ENCODE measurements at places on chromosomes 1 and 21.

GRCh38 chr1:193355178-193355577, 168.8 kb upstream of the B3GALT2 start:
- DNase-seq = no peak

- no peak for DNase-seq
These were observed 140.5 kb downstream of the IFI44 start for GRCh38 chr1:78790174-78790573.

GRCh38 chr21:42227909-42228708, 9.2 kb downstream of the ABCG1 start:
- DNase-seq = peak; percentile 89

DNA sequence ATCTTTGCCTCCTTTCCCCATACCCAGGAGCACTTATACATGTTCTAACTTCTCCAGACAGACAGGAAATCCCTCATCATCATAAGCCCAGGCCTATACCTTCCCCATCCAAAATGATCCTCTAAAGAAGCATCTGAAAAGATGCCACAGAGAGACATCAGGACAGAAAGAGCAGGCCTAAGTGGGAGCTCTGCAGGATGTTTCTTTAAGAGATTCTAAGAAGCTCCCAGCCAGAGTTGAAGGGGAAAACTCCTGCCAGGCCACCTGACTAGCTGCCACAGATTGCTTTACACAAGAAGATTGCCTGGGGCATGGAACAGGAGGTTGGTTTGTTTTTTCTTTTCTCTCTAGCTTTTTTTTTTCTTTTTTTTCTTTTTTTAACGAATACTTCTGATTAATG, 275.8 kb downstream of the VAV3 start:
- DNase-seq = no peak

GRCh38 chr1:43405219-43405875, 15.6 kb downstream of the SZT2 start:
- DNase-seq = no peak

- no peak for DNase-seq
These were observed 28.6 kb downstream of the UCK2 start for GRCh38 chr1:165856021-165856420.

GRCh38 chr1:15206418-15207030, 40.5 kb upstream of the FHAD1 start:
- DNase-seq = no peak

- DNase-seq = no peak
These were observed 14.1 kb downstream of the TMEM53 start for GRCh38 chr1:44660176-44660575.

- DNase-seq = no peak
These were observed 99.2 kb upstream of the KCNK2 start for GRCh38 chr1:214983126-214983869.

DNA sequence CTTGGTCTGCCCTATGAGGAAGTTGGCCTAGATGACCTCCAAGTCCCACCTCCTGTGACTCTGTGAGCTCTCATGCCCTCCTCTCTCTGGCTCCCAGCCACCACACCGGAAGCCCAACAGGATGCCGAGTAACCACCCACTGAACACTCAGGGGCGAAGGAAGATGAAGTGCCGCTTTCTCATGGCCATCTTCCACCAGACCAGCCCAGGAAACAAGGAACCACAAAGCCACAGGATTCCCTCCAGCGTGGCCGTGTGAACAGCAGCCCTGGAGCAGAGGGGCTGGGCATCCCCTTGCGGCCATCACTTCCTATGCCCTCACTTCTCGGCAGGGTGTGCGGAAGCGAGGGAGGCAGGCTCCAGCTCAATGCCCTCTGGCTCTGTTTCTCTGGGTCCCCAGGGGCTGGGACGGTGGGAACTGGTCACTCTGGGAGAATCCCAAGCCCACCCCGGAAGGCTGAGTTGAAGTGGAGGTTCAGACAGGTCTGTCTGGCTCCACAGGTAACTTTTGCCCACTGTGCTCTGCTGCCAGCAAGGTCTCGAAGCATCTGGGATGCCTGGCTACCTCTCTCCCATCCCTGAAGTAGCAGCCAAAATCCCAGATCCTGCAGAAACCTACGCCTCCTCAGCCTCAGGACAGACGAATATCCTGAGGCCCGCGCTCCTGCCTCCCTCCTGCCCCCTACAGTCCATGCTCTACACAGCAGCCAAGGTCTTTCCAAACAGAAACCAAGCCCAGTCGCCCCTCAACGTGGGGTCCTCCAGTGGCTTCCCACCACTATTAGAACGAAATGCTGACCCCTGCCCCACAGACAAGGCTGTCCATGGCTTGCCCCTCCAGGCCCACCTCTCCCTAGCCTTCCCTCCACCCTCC, 44.2 kb upstream of the ECE1 start:
- DNase-seq = peak; percentile 59

GRCh38 chr1:176073524-176074157, 133.4 kb downstream of the COP1 start:
- peak; percentile 17 for DNase-seq

GRCh38 chr1:17403081-17403480, 31.1 kb downstream of the PADI6 start:
- no peak for DNase-seq

GRCh38 chr1:111364690-111365089, 62.8 kb downstream of the OVGP1 start:
- no peak for DNase-seq

GRCh38 chr1:59747420-59748024, 67.2 kb upstream of the HOOK1 start:
- DNase-seq = no peak

- DNase-seq = no peak
These were observed 4.4 kb downstream of the MIER1 start for GRCh38 chr1:66929146-66929688.

DNA sequence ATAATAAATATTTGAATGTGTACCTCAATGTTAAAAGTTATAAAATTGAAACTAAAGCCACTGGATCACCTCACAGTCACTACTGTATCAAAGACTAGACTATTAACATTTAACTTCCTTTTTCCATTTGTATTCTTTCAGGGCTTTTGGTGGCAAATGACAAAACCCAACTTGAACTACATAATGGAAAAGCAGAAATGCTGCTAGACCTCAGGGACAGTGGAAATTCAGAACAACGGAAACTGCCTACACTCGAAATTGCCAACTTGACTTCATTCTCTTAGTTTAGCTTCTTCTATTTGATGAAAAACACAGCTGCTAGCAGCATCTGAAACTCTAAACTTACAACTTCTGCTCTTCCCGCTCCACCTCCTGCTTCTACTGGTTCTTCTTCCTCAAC, 34.9 kb upstream of the NTNG1 start:
- no peak for DNase-seq

DNA sequence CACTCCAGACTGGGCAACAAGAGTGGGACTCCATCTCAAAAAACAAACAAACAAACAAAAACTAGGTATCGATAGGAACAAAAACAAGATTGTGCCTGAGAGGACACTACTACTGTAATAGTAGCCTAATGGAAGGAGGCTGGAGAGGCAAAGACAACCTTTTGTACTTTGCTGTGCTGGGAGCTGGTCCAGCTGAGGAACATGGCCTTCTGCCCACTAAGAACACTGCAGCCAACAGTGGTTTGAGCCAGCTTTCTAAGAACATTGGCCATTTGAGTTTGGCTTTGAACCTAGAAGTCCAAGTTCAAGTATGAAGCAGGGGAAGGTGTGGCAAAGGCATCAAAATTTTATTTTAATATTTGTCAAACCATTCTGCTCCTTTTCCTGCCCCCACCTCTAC, 22.7 kb upstream of the RGS8 start:
- DNase-seq = no peak

DNA sequence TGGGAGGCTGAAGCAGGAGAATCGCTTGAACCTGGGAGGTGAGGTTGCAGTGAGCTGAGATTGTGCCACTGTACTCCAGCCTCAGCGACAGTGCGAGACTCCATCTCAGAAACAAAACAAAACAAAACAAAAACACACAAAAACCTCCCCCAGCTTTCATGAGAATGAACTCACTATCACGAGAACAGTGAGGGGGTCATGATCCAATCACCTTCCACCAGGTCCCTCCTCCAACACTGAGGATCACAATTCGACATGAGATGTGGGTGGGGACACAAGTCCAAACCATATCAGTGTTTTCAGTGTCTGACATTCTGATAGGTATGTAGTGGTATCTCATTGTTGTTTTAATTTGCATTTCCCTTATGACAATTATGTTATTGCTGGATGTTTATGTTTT, 31.5 kb upstream of the DYRK1A start:
- DNase-seq = no peak

GRCh38 chr1:223346311-223346710, 17.7 kb downstream of the SUSD4 start:
- no peak for DNase-seq

DNA sequence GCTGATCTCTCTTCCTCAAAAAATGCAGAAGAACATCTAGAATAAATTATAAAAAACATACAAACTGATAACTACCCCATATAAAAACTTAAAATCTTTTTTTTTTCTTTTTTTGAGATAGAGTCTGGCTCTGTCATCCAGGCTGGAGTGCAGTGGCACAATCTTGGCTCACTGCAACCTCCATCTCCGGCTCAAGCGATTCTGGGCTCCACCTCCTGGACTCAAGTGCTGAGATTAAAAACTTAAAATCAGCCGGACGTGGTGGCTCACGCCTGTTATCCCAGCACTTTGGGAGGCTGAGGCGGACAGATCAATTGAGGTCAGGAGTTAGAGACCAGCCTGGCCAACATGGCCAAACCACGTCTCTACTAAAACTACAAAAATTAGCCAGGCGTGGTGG, 31.1 kb downstream of the LIN9 start:
- DNase-seq = no peak

- no peak for DNase-seq
These were observed 37.5 kb downstream of the TRPM2 start for GRCh38 chr21:44390886-44391285.

- no peak for DNase-seq
These were observed 11.4 kb downstream of the CAPN8 start for GRCh38 chr1:223654083-223654482.

DNA sequence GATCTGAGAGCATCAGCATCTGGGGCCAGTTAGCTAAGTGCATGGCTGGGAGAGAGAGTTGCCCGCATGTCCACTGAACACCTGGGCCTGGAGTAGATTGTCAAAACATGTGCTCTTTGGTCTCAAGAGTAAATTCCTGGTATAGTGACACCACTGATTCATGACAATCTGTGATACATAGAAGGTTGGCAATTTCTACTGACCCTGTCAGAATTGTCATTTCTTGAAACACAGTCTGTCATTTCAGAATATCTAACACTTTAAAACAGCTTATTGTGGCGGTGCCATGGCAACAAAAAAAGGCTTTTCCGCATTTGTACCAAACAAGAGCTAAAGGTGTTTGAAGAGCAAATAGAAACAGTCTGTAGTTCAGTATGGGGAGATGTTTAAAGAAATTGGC, 186.4 kb upstream of the FAM78B start:
- DNase-seq = no peak

DNA sequence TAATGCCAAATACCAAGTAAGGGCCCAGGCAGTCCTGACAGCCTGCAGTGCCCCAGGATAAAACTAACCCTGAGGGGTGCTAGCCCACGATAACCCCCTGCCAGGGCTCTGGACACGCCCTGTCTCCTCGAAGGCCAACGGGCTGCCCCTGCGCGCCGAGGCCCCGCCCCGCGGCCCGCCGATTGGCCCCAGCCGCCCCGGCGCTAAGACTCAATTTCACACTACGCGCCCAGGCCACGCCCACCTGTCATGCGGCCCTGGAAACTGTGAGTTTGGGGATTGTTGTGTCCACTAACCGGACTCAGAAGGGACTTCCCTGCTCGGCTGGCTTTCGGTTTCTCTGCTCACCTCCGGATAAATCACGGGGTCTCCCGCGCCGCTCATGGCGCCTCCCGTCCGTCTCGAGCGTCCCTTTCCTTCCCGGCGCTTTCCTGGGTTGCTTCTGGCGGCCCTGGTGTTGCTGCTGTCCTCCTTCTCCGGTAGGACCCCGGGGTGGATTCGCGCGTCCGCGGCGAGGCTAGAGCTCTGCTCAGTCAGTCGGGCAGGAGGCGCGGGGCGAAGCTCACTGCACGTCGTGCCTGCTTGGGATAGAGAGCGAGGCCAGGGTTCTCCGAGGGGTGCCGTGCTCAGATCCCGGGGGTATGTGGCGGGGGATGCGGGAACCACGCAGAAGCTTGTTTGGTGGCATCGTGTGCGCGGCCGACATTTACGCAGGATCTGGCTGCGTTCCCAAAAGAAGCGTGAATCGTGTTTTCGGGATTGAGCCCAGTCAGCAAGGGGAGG, at the start of gene CR1L:
CR1L (plus strand) TSS at position 282 of the 783 bp plus-strand sequence; CDS start at position 383, 101 bp downstream.
- peak; percentile 81 for DNase-seq

- DNase-seq = no peak
These were observed 212.6 kb downstream of the GREM2 start for GRCh38 chr1:240399381-240399780.

GRCh38 chr1:41380979-41381691, 19.9 kb downstream of the FOXO6 start:
- DNase-seq = peak; percentile 39

DNA sequence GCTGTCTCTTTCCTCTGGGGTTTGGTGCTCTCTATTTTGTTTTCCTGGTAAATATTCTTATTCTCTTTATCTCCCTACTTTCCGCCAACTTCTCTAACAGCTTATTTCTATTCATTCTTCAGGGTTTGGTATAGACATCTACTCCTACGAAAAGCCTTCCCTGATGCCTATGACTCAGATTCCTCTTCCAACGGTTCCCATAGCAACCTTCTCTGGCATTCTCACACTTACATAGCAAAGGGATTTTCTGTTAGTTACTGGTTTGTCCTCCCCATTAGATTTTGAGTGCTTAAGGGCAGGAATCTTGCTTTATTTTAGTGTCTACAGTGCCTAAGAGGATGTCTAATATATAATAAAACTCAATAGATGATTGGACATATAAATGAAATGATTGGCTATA, 407.6 kb upstream of the DEPDC1 start:
- DNase-seq = no peak

DNA sequence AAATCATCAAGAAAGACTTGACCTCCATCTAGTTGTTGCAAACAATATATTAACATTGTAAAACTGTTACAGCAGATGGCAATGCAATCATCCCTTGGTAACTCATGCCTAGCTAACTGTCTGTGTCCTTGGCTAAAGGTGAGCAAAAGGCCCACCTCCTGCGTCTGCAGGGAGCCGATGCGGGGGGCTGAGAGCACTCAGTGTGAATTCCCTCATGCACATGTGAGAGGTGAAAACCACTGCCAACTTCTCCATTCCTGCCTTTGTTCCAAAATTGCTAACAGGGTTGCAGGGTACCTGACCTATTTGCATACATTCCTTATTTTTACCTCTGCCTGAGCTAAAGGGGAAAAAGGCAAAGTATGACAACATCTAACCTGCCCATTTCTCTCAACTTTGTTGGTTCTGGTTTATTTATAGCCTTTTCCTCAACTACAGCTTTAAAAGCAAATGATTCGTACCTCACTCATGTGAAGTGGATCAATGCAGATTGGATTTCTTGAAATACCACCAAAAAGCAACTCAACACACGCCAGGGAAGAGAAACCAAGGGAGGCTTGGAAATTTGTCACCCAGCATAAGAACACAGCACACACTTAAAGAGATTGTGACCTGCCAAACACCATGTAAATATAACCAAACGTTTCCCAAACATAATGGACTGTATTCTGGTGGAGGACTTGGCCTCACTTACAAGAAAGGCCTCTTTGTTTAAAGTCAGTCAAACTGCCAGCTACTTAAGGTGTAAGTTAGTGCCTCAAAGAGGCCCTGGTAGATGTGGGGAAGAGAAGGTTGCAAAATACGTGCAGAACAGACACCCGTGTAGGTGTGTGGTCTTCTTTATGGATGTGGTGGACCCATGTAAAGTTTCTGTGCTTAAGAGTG, 651.0 kb downstream of the SMYD3 start:
- DNase-seq = no peak

- DNase-seq = no peak
These were observed 11.3 kb upstream of the EPHA8 start for GRCh38 chr1:22552021-22552420.

GRCh38 chr1:170407138-170407537, 124.8 kb upstream of the GORAB start:
- no peak for DNase-seq

GRCh38 chr1:171219346-171220080, 28.8 kb upstream of the FMO1 start:
- DNase-seq = no peak
